ENCODE measurements at places on chromosomes 4 and X. TPM values are rescaled to one million over a fixed set of nuclear protein-coding genes. Genes with fewer than 3 reads are reported as not detected.
A peak's percentile ranks its signal among the peaks of the same experiment; 100 is the strongest.

DNA sequence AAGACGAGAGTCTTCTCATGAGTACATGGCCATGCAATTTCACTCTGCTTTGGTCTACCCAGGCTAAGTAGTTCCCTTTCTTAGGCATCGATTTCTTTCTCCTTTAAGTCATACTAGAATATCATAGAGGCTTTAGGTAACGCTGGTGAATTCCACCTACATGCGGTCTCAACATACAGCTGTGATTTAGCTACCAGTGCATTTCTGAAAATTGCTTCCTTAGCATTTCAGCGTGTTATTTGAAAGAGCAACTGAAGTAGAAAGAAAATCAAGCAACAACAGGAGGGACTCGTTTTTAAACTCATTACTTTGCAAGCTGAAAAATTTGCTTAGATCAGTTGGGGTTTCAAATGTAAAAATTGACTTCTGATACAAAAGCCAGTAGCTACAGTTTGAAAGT, 48.1 kb upstream of the RASGEF1B start:
- DNase-seq, result no peak

DNA sequence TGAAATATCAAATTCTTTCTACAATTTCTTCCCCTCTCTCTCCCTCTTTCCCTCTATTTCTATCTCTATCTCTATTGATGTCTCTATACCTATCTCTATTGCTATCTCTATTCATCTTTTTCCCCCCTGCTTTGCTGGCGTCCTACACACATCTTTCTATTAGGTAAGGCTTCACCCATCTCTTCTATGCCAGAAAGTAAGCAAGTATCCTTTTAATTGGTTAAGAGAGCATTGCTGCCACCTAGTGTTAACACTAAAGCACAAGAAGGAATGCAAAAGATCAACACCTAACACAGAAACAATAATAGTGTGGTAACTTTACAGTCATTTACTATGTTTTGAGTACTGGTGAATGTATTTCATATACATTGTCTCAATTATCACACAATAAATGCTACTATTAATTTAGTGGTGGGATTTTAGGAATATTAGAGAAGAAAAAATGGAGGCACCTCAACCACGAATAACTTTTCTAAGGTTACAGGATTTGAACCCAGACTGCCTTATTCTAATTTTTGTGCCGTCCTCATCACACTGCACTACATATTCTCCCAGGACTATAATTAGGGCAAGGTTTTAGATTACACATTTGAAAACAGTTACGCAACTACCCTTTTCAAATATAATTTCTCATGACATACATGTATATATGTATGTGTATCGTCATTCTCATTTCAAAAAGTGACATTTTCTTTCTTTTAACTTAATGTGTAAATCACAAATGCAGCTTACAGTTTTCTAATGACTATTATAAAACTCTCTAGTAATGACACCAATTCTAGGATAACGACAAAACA, 3.7 kb upstream of the C4orf36 start:
- DNase-seq, result no peak

DNA sequence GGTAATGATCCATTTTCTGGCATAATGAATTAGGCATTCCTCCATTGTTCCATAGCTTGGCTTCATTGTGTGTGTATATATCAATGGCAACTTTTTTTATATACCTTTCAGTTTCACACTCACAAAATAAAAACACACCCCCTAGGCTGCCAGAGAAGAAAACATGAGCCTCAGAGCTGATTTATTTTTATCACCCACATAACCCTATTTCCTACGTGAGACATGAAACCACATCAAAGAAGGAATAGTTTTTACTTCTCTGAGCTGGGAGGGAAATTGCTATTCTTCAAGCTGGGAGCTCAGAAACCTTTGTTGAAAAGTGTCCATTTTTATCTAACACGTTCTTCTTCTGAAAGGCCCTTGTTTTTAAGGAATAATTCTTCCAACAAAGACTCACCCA, 126.7 kb upstream of the RAI2 start:
- no peak for DNase-seq

- no peak for DNase-seq
Measured at GRCh38 chrX:37686996-37687395, 1.4 kb downstream of the XK start.

GRCh38 chr4:108536577-108536976, 83.8 kb upstream of the RPL34 start:
- DNase-seq, result no peak

- peak; percentile 65 for DNase-seq
Measured at GRCh38 chr4:102825261-102826091, 1.9 kb downstream of the UBE2D3 start.

DNA sequence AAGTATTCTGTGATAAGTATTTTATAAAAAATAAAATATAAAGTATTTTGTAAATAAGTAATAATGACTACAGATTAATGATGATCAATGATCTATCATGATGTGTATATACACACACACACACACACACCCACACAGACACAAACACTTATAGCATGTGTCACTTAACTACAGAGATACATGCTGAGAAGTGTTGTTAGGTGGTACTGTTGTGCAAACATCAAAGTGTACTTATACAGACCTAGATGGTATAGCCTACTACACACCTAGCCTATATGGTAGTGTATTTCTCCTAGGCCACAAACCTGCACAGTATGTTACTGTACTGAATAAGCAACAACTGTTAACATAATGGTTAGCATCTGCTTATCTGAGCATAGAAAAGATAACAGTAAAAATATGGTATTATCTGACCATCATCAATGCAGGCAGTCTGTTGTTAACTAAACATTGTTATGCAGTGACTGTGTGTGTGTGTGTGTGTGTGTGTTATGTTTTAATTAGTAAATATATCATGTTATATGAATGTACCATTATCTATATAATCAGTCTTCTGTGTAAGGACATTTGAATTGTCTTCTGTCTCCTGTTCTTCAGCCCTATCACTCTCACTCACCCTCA, 138.2 kb downstream of the CAMK2D start:
- DNase-seq, result no peak

GRCh38 chr4:78661921-78662521, 110.5 kb downstream of the ANXA3 start:
- peak; percentile 11 for DNase-seq

DNA sequence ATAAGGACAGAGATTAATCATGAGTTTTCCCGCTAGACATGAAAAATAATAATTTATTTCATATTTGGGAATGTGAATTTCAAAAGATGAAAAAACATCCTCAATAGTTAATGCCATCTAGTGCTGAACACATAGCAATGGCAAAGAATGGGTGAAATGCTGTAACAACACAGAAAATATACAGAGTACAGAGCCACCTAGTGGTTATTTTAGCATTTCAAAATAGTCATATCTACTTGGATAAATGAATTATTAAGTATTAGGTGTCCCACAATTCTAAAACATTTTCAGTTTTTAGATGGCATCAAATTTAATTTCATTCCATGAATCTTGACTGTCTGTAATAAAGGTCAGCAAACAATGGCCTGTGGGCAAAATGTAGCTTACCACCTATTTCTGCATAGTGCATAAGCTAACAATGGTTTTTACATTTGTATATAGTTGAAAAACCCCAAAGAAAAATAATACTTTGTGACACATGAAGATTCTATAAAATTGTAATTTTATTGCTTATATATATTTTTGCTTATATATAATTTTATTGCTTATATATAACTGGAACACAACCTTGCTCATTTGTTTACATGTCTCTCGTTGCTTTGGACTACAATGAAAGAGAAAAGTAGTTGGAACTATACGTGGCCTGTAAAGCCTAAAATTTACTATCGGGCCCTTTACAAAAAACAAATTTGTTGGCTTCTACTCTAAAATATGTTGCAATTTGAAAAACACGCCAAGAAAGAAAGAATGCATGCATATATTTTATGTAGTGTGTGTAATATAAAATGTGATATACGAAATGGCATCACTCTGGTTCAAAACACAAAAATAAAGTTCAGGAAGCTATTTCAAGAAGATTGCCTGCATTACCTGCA, 99.1 kb upstream of the FAM47C start:
- DNase-seq, result no peak

DNA sequence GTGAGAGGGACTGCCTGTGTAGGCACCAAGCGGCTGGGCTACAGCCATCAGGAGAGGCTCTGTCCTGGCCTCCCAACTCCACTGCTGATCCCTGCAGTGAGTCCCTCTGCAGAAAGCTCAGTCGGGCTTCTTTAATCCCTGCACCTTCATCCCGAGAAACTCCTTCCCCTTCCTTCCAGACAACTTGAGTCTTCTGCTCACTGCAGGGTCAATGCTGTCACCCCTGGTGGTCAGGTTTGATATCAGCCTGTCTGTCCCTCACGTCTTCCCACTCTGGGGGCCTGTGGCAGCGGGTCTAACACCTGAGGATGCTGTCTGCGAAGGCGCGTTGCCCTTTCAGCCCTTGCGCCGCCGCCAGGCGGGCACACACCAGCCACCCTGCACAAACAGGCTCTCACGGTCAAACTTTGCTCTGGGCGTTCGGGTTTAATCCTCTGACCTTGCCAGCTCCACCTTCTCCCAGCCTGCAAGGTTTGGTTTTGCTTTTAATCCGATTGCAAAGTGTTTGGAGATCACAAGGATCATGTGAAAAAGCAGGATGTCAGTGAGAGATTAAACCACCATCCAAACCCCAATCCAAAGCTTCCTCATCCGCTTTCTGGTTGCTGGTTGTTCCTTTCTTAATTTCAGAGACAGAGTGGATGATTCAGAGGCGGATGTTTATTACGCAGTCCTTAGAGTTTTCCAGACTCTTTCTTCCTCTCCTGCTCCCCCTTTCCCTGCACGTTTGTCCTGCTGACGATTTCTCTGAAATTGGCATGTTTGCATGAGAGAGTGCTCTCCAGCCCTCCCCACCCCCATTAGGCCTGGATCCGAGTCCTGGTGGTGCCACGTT, 74.8 kb upstream of the SLC34A2 start:
- no peak for DNase-seq

GRCh38 chr4:39480902-39481695, 22.2 kb downstream of the LIAS start:
- DNase-seq, result no peak

DNA sequence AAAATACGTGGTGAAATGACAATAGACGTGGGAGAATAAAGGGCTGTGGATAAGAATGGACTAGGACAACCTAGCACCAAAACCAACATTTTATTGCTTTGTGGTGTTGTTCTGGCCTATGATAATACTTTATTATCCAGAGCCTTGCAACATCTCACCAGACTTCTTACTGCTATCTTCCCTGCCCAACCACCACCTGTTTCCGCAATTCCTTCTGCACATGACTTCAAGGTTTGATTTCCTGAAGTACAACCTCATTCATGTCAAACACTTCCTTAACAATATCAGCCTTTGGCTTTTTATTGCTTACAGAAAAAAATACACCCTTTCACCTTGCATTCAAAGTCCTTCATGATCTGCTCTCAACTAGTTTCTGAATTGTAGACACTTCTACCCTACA, 84.8 kb downstream of the RTL3 start:
- DNase-seq, result no peak

- no peak for DNase-seq
Measured at GRCh38 chr4:137032222-137032621, 500.1 kb downstream of the PCDH18 start.

DNA sequence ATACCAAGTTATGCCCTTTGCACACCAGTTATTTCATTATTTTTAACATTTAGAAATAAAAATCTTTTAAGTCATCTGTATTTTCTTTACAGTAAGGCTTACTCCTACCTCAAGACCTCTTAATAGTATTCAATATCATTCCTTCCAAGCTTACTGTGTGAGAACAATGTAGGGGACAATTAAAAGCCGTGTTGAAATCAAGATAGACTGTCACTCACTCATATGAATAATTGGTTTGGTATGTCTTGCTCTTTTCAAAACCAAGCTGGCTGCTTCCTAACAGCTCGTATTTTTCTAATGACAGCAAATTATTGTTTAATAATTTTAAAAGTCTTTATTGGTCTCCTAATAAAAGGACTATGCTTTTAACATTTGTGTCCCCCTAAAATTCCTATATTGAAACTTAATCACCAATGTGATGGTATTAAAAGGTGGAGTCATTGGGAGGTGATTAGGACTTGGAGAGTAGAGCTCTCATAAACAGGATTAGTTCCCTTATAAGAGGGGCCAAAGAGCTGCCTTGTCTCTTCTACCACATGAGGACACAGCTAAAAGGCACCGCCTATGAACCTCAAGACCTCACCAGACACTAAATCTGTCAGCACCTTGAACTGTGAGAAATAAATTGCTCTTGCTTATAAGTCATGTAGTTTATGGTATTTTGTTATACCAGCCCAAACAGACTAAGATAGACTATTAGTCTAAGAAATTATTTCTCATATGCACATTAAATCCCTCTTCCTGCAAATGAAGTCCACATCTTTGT, 4.1 kb downstream of the ABCB7 start:
- no peak for DNase-seq

- DNase-seq, result no peak
Measured at GRCh38 chr4:172007889-172008288, 194.7 kb downstream of the GALNTL6 start.

DNA sequence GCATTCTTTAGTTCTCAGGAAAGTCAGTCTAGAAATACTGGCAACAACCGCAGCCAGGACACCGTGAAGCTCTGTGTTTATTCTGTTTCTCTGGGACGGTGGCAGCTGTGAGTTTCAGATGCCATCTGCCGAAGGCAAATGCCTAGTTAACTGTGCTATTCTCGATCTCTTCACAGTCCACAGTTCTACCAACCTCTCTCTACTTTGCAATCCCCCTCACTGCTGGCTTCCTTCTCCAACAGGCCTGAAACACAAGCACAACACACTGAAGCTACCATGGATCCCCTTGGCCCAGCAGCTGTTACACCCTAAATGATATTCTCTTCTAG, 118.8 kb downstream of the ZNF827 start:
- DNase-seq, result no peak

GRCh38 chr4:126404549-126404948, 1089.8 kb downstream of the FAT4 start:
- DNase-seq, result no peak

GRCh38 chr4:157896726-157897125, 276.1 kb downstream of the GASK1B start:
- no peak for DNase-seq

GRCh38 chr4:137474711-137475301, 57.5 kb downstream of the PCDH18 start:
- no peak for DNase-seq

Gene GUCY1B1
- 0.36 TPM for total RNA-seq

Gene ERAS
- not detected for total RNA-seq

Gene MAOA
- total RNA-seq, result 16.8 TPM

Gene RAB40AL
- total RNA-seq, result not detected

Gene RHOXF2
- not detected for total RNA-seq

Gene KLHL4
- not detected for total RNA-seq
